K562 (cell line): ENCODE measurements at places on chromosomes 16 and 17.

DNA sequence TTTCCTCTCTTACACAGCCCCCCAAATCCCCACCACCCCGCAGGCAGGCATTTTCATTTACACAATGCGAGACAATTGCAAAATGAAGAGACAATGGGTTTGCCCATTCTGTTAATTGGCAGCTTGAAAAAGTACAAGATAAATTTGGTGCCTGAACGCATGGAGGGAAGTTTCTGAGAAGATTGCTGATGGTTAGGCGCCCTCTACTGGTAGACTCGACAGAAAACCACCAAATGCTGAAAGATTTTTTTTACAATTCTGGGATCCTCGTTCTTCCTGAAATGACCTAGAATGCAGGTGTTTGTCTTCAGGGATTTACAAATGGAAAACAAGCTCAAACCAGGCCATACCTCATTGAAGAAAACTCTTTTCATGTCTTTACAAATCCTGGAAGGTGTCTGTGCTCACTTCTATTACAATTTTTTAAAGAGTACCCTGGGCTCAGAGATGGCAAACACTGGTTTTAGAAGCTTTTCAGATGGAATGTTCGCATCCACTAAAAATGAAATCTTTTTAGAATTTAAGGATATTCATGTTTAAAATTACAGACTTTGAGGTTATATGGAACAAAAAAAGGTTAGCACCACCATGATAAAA is 338.5 kb downstream of the PMP22 start:
- no peaks in the 10 kb centered on the region for H3K36me3 ChIP-seq
- no peaks in the 10 kb centered on the region for H3K4me1 ChIP-seq
- H3K27ac ChIP-seq: no peak overlapping the region
- no peaks in the 10 kb centered on the region for H3K27me3 ChIP-seq
- peak; percentile 58 for DNase-seq

- no peak overlapping the region for H3K27ac ChIP-seq
- no peak overlapping the region for H3K4me3 ChIP-seq
- no peaks in the 10 kb centered on the region; the same call in 1 of the 3 replicates for H3K27me3 ChIP-seq
- H3K36me3 ChIP-seq: no peaks in the 10 kb centered on the region
- DNase-seq: no peak
Measured at GRCh38 chr17:2932946-2933345, 130.5 kb downstream of the OR1D5 start.

DNA sequence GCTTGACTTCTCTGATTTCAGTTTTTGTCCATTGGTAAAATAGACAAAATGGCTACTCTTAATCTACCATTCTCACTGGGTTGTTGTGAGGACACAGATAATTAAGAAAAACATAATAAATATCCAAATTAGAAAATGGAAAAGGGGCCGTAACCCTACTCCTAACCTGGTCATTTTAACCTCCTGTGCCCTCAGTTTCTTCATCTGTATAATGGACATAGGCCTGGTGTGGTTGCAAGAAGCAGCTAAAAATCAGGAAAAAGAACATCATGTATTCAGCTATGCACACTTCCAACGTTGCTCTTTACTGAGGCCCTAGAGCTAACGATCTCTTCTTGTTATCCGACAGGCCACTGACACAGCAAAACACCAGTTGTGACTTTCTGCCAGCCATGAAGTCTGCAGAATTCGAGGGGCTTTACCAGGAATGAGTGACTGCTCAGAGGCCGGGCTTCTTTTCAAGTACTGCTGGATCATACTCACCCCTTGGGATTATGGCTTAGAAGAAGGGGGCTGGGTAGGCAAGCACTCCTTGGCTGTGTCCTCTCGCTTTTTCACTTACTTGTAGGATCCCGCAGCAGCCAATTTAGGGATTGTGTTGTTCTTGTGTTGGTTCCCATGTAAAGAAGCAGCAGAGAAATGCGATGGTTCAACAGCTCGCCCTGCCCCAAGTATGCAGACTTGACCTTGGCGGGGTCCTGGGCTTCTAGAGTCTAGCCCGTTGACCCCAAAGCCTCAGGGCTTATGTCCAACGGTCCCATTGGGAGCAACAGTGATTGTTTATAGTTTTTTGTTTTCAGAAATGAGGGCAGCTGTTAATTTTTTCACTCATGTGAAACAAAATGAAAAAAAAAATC is 20.9 kb downstream of the LDAF1 start:
- no peak overlapping the region for H3K4me3 ChIP-seq
- no peak overlapping the region for H3K27ac ChIP-seq
- H3K4me1 ChIP-seq: no peaks in the 10 kb centered on the region
- DNase-seq: no peak

- H3K27me3 ChIP-seq: no peaks in the 10 kb centered on the region
- H3K36me3 ChIP-seq: no peaks in the 10 kb centered on the region
- no peak overlapping the region for H3K27ac ChIP-seq
- H3K4me1 ChIP-seq: no peaks in the 10 kb centered on the region
- DNase-seq: no peak
Measured at GRCh38 chr16:59522826-59523225, 788.7 kb upstream of the GOT2 start.

- H3K4me3 ChIP-seq: no peak overlapping the region
- no peaks in the 10 kb centered on the region for H3K4me1 ChIP-seq
- no peaks in the 10 kb centered on the region for H3K27me3 ChIP-seq
- H3K27ac ChIP-seq: no peak overlapping the region
- H3K36me3 ChIP-seq: 0 out of 3 replicates have a peak, but pooled peaks cover 3% of the 10 kb centered on the region
Measured at GRCh38 chr16:75329943-75330342, 78.5 kb upstream of the BCAR1 start.

DNA sequence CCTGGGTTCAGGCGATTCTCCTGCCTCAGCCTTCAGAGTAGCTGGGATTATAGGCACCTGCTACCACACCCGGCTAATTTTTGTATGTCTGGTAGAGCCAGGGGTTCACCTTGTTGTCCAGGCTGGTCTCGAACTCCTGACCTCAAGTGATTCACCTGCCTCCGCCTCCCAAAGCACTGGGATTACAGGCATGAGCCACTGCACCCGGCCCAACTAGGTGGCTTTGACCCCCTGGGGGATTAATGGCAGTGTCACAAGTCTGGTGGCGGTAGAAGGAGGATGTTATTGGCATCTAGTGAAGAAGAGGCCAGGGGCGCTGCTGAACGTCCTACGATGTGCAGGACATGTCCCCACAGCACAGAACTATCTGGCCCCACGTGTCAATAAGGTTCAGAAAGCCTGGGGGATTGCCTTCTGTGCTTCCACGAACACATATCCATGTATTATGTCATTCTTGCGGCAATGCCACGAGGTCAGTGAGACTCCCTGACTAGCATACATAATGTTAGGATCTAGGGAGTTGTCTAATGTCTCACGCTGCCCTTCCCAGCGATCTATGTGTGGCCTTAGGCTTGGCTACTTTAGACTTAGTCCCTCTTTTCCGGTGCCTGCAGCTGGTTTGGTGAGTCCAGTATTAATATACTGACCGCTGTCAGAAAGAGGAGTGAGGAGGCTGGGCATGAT is 75.8 kb downstream of the ABCC6 start:
- peaks cover 16% of the 10 kb centered on the region; the same call in 2 of the 3 replicates for H3K36me3 ChIP-seq
- DNase-seq: no peak
- H3K4me3 ChIP-seq: no peak overlapping the region
- peaks cover 12% of the 10 kb centered on the region for H3K4me1 ChIP-seq
- no peaks in the 10 kb centered on the region for H3K27me3 ChIP-seq
- H3K27ac ChIP-seq: no peak overlapping the region

DNA sequence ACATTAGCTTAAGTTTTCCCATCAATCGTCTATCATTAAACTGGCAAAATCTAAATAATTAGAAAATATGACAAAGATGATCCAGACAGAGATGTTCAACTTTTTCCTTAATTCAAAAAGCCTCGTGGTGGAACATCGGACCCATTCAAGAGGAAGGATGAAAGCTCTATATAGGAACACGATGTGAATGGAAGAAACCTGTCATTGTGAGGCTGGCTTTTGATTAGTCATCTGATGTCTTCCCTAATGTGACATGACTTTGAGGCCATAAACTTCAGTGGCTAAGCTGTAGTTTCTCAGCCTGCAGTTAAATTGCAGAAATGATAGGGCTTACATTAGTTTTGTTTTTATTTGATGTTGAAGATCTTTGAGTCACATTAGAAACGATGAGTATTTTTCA is 1.0 kb downstream of the AMZ2 start:
- H3K4me3 ChIP-seq: no peak overlapping the region
- H3K4me1 ChIP-seq: peaks cover 8% of the 10 kb centered on the region; the same call in 1 of the 3 replicates
- H3K27ac ChIP-seq: no peak overlapping the region
- H3K36me3 ChIP-seq: peaks cover 5% of the 10 kb centered on the region; the same call in 1 of the 3 replicates

GRCh38 chr16:62462971-62463370 is 426.7 kb upstream of the CDH8 start:
- no peaks in the 10 kb centered on the region for H3K4me1 ChIP-seq
- no peak overlapping the region for H3K4me3 ChIP-seq
- H3K27me3 ChIP-seq: no peaks in the 10 kb centered on the region
- no peak overlapping the region for H3K27ac ChIP-seq
